Endothelial cell of umbilical vein (primary cell): ENCODE measurements at places on chromosomes 13 and 19.

DNA sequence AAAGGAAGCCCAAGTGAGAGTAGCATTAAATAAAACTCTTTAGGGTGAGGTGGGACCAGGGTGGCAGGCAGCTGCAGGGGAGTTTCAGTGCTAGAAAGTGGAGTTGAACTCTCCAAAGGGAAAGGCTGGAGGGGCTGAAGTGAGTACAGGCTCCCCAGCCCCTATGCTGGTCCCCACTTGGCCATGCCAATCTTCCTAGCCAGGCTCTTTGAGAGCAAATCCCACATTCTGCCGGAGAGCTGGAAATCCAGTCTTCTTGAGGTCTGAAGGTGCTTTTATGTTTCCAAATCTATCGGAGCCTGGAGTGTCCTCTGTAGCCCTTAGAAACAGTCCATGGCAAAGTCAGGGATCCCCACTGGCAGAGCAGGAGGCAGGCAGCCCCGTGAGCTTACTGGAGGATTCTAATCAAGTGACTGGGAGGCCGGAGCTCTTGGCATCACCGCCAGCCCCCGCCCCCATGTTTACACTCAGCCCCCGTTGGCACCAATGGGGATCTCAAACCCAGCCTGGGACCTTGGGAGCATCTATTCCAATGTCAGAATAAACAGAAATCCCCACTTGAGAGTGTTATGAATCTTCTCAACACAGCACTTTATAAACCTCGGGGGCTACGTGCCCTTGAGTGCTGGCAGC is 18.3 kb downstream of the ZNF536 start:
- no peaks in the 10 kb centered on the region for H3K27me3 ChIP-seq
- no peak for DNase-seq
- H3K36me3 ChIP-seq = no peaks in the 10 kb centered on the region
- H3K27ac ChIP-seq = no peak overlapping the region

- H3K27ac ChIP-seq = no peak overlapping the region
- DNase-seq = no peak
- H3K27me3 ChIP-seq = no peaks in the 10 kb centered on the region
- no peaks in the 10 kb centered on the region for H3K36me3 ChIP-seq
These were observed 1268.2 kb downstream of the SLITRK1 start for GRCh38 chr13:82614086-82614485.

DNA sequence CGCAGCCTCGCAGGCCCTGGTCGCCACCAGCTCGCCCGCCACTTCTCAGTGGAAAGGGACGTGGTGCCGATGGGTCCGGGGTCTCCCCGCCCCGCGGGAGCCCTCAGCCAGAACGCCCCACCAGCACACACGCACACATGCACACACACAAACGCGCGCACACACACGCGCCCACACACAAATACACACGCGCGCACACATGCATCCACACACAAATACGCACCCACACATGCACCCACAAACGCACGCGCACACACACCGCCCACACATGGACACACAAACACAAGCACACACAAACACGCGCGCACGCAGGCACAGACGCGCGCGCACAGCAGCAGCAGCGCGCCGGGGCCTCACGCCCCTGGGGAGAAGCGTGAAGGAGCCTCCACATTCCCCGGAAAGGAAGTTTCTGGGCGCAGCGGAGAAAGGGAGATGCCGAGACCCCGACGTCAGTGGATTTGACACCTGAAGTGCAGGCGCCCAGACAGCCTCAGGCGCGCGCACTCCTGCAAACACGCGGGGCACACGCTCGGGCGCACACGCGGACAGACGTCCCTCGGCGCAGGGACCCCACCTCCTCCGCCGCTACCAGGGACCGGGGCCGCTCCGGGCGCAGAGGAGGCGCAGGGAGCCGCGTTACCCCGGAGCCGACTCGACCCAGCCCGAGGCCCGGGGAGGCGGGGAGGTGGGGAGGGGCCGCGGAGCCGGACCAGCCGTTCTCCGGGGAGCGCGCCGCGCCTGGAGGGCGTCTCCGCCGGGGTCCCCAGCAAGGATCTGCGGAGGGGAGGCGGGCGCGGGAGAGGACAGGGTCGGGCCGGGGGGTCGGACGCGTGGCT is 622 bp downstream of the RASA3 start:
- H3K4me3 ChIP-seq = peak overlapping the region; percentile 51
- DNase-seq = no peak
- H3K4me1 ChIP-seq = peaks cover 43% of the 10 kb centered on the region
- peak overlapping the region; percentile 87 for H3K27ac ChIP-seq
- H3K27me3 ChIP-seq = no peaks in the 10 kb centered on the region

DNA sequence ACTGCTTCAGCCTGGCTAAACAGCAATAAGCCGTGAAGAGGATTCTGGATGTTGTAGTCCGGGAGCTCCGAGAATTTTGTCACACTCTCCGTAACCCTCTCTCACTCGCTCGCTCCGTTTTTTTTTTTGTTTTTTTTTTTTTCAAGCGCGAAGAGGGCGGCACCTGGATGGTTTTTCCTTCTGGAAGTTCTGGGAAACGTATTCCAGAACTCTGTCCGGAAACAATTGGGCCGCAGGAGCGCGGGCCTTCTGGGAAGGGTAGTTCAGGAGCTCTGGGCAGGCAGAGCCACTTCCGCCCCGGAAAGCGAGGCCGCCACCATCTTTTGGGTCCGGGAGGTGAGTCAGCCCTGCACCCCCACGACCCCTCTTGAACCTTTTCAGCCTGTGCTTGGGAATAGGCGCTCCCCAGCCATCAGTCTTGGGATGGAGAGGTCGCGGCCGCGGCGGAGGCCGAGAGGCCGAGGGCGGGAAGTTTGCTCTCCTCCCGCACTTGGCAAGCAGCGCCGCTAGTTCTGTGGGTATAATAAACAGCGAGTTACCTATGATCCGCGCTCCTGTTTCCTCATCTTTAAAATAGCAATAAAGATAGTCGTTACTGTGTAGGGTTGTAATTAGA is at the start of gene ZNF227:
TSS of gene ZNF227 (plus strand) at position 283 of the 616 bp plus-strand sequence. CDS start 5,261 bp downstream, outside the sequence.
- H3K36me3 ChIP-seq = no peaks in the 10 kb centered on the region
- H3K27me3 ChIP-seq = no peaks in the 10 kb centered on the region
- peak within 1 kb of the TSS; percentile 98 for H3K4me3 ChIP-seq
- peaks cover 11% of the 10 kb centered on the region for H3K4me1 ChIP-seq
- H3K27ac ChIP-seq = peak within 1 kb of the TSS; percentile 71

- H3K36me3 ChIP-seq = no peaks in the 10 kb centered on the region
- H3K4me3 ChIP-seq = no peak within 1 kb of the TSS
- H3K27me3 ChIP-seq = no peaks in the 10 kb centered on the region
- DNase-seq = peak; percentile 70
- H3K4me1 ChIP-seq = peaks cover under 1% of the 10 kb centered on the region
These were observed at the start of gene JAK3 for GRCh38 chr19:17847538-17848366. Gene JAK3 (minus strand): TSS chr19:17847982. CDS start chr19:17844417, 3,565 bp downstream.

- no peak overlapping the region for H3K4me3 ChIP-seq
These were observed 11.5 kb upstream of the CNFN start for GRCh38 chr19:42401365-42402303.

DNA sequence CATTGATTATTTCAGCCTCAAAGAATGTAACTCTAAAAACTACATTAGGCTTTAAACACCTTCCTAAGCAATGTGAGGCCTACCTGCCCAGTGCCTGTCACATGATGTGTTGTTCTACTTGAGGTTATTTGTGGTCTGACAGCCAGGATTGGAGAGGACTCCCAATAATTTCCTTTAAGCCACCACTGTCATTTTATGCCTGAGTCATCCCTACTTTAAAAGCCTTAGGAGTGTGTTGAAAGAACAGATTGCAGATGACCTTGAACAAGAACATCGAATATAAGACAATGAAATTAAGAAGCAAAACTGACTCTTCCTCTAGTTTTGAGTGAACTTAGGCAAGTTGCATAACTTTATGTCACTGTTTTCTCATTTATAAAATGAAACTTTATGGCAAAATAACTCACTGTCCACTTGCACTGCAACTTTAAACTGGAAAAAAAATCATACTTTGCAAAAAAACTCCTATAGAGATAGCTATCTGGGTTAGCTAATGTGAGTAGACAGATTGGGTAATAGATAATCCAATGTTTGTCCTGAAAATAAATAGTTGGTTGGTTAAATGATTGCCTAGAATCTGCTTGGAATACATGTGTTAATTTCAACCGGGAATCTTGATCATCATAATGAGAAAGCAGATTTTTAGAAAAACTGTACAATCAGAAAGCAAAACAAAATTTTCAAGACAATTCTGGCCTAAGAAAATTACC is 361.2 kb downstream of the SUCLA2 start:
- no peak overlapping the region for H3K27ac ChIP-seq
- no peak overlapping the region for H3K4me3 ChIP-seq
- DNase-seq = no peak

- no peaks in the 10 kb centered on the region for H3K36me3 ChIP-seq
- H3K27ac ChIP-seq = no peak overlapping the region
- DNase-seq = no peak
- H3K27me3 ChIP-seq = no peaks in the 10 kb centered on the region
These were observed 413.7 kb downstream of the IRS2 start for GRCh38 chr13:109372666-109373065.

- no peak for DNase-seq
- peaks cover 9% of the 10 kb centered on the region for H3K27me3 ChIP-seq
- H3K4me1 ChIP-seq = no peaks in the 10 kb centered on the region
- no peak overlapping the region for H3K4me3 ChIP-seq
- H3K36me3 ChIP-seq = no peaks in the 10 kb centered on the region
These were observed 16.1 kb downstream of the CEACAM4 start for GRCh38 chr19:41610789-41611188.

DNA sequence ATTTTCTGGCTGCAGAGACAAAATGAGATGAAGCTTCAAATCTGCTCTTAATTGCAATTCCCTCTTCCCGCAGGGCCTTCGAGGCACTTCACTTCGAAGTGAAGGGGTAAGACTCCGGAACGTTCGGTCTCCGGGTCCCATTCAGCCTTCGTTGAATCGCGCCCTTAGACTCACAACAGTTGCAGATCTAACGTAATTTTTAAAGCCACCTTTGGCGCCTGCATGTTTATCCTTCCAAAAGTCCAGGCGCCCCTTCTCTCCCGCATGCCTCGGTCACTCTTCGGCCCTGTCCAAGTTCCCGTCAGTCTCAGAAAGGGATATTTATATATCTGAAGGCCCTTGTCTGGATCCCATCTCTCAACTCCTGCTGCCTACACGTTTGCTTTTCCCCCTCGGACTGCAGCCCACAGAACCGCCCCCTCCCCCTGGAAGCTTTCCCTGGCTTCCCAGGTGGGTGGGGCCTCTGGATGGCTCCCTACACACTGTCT is 915 bp upstream of the KCTD12 start:
- DNase-seq = no peak
- H3K27me3 ChIP-seq = no peaks in the 10 kb centered on the region
- H3K27ac ChIP-seq = no peak overlapping the region
- H3K36me3 ChIP-seq = no peaks in the 10 kb centered on the region
- peak overlapping the region; percentile 18 for H3K4me3 ChIP-seq
- peaks cover 15% of the 10 kb centered on the region for H3K4me1 ChIP-seq

DNA sequence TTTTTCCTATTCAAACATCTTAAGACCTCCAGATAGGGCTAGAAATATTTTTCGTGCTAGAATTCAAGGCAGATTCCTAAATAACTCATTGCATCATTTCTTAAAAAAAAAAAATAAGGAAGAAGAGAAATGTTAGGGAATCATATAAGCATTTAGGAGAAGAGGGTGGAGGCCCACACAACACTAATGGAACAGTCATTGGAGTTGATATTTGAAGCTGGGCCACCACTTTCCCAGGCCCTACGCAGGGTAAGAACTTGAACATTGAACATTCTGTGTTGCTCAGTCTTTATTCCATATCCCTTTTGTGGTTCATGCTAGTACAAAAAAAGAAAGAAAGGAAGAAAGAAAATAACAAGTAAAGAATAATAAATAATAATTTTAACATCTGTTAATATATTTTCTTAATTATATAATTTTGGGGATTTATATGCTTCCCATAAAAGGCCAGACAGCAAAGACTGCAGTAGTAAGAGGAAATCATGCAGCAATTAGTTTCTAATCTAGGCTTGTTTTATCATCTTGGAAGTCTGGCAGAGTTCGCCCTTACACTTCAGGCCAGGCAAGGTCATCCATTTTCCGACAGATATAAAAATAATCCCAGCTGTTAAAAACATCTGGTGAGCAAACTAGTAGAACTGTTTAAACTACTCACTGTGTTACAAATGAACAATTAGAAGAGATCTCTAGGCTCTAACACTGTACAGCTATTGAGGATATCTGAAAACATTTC is 127.7 kb downstream of the FRY start:
- peaks cover 5% of the 10 kb centered on the region for H3K4me1 ChIP-seq
- no peaks in the 10 kb centered on the region for H3K36me3 ChIP-seq
- no peak overlapping the region for H3K4me3 ChIP-seq
- no peak for DNase-seq
- no peak overlapping the region for H3K27ac ChIP-seq

- no peak for DNase-seq
- H3K4me3 ChIP-seq = no peak overlapping the region
- H3K4me1 ChIP-seq = no peaks in the 10 kb centered on the region
- H3K27ac ChIP-seq = no peak overlapping the region
These were observed 17.5 kb downstream of the TMED1 start for GRCh38 chr19:10818301-10819123.

DNA sequence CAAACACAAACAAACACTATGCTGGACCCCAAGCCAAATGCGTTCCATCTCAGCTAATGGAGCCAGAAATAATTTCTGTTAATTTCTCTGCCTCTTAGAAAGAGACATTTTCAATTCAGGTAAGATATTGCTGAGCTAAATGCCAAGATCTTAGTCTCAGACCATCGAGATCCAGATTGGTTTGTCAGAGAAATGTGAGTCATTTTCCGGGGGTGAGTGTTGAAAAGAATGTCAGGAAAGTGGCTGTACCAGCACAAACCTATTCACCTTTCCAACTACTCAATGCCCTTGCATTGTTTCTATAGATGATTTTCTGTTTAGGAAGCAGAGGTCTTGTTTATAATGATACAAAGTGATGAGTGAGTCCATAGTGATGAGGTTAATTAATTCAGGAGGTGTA is 266.8 kb upstream of the TSHZ3 start:
- no peaks in the 10 kb centered on the region for H3K36me3 ChIP-seq
- DNase-seq = no peak
- H3K4me1 ChIP-seq = no peaks in the 10 kb centered on the region
- H3K27me3 ChIP-seq = no peaks in the 10 kb centered on the region
- no peak overlapping the region for H3K27ac ChIP-seq
- no peak overlapping the region for H3K4me3 ChIP-seq

DNA sequence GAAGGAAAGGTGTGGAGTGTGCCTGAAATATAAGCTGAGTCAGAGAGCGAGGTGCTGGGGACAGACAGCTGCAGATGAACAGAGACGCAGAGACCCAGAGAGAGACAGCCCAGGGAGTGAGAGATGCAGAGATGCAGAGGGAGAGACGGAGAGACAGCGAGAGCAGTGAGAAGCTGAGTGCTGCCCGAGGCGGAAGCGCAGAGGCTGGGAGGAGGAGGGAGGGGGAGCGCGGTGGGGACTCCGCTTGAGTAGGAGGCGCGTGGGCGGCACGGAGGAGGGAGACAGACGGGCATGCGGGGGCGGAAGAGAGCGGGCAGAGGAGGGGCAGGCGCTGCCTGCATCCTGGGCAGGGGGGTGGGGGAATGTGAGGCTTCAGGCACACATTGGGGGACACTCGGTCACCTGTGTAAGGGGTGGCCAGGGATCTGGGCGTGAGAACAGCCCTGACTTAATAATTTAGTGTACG is 25.7 kb downstream of the SLC8A2 start:
- no peak for DNase-seq
- no peak overlapping the region for H3K4me3 ChIP-seq
- H3K27me3 ChIP-seq = peaks cover 32% of the 10 kb centered on the region
- no peak overlapping the region for H3K27ac ChIP-seq
- no peaks in the 10 kb centered on the region for H3K36me3 ChIP-seq
